T1000 (cell line): ENCODE measurements at places on chromosomes 1 and 21.

GRCh38 chr1:168726719-168727118 is 2.3 kb downstream of the DPT start:
- DNase-seq, result no peak

DNA sequence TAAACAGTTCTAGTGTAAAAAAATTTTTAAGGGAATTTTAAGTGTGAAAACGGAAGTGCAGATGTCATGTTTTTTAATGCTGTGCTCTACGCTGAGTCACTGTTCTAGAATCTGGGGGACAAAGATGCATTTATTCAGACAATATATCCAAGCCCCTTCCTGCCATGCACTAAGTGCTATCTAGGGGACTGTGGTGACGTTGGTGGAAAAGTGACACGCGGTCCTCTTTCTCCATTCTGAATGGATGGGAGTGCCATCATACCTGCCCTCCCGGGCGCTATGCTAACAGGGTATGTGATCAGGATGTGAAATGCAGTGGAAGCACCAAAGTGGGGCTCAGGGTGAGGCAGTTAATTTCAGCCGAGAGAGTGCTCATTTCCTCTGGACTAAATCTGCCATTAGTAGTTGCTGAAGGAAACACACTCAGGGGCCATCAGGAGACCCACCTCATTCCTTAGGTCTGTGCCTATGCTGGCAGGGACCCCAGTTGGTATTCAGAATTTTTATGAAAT is 6.6 kb downstream of the C1orf226 start:
- no peak for DNase-seq

GRCh38 chr1:24946861-24947658 is 17.0 kb upstream of the RUNX3 start:
- no peak for DNase-seq

DNA sequence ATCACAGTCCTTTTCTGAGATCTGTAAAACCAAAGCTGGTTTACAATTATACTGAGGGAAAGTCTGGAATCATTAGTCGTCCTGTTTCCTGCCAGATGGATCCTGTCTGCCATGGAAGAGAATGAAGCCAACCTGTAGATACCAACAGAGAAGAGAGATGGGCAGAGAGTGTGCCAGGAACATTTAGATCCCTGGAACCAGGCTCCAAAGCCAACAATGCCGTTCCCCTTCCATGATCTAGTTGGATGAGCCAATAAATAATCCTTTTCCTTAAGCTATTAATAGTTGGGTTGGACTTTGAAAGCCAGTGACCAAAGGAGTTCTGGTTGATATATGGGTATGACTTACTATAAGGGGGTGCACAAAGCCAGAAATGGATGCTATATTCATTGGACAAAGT is 15.0 kb downstream of the CAPN8 start:
- DNase-seq, result no peak

DNA sequence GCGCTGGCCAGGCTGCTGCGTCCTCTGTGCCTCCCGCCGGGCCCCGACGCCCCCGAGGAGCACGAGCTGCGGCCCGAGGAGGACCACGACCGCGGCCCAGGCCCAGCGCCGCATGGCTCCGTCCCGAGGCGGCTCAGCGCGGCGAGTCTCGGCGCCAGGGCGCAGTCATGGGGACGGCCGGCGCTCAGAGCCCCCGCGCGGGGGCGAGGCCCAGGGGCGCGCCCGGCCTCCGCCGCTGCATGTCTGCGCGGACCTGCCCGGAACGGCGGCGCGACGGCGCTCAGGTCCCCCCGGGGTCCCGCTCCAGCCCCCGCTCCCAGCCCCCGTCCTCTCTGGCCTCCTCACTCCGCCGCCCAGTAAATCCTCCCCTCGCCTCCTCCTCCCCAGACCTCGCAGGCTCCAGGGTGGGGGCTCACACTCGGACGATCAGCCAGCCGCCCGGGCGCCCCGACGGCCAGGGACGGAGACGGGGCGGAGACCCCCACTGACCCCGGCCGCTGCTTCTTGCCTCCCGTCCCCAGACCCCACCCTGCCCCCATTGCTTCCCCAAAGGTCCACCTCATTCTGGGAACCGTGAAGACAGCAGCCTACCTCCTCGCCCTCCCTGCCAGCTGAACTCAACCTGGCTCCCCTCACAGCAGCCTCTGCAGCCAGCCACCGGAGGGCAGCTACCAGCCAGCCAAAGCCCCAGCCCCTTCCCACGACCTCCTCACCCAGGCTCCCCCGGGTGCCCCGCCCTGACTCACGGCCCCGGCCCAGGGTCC is at the start of gene C1QTNF12:
Gene C1QTNF12, minus strand, starts transcription at position 146 of the 764 bp plus-strand sequence. Its CDS starts 32 bp downstream, at position 114.
- DNase-seq, result no peak

DNA sequence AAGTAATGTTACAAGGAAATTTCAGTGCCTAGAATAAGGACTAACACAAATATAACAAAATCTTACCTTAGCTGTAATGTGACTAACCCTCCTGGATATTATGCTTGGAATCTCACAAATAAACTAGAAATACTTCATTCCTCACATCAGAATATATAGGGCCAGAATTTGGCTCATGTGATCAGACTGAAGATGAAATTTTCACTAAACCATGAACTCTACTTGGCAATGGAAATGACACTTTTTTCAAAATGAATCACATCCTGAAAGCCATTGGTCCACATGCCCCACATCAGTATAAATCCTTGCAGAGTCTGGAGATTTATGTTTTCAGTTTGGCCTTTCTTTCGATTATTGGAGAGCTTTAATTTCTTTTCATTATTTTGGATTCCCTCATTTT is 227.8 kb downstream of the NRIP1 start:
- no peak for DNase-seq

DNA sequence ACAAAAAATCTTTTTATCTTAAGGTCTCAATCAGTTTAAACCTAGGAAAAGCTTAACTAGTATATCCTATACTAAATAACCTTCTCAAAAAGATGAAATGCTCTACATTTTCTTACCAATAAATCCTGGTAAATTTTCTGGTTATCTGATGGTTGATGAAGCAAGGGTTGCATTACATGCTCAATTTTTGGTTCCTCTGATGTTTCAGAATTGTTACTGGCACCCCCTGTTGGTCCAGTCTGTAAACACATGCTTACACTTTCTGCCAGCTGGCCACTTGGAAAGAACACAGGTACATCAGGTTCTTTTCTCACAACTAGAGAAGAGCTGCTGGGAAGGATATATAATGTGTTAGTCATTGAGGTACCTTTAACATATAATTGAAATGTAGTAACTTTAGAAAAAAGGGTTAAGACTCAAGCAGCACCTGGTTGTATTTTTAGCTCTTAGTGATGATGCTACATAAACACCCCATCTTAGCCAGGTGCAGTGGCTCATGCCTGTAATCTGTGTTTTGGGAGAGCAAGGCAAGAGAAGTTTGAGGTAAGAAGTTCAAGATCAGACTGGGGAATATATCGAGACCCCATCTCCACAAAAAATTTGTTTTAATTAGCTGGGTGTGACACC is 30.9 kb upstream of the TAL1 start:
- DNase-seq, result no peak

GRCh38 chr1:240282061-240282830 is 190.6 kb downstream of the FMN2 start:
- no peak for DNase-seq

DNA sequence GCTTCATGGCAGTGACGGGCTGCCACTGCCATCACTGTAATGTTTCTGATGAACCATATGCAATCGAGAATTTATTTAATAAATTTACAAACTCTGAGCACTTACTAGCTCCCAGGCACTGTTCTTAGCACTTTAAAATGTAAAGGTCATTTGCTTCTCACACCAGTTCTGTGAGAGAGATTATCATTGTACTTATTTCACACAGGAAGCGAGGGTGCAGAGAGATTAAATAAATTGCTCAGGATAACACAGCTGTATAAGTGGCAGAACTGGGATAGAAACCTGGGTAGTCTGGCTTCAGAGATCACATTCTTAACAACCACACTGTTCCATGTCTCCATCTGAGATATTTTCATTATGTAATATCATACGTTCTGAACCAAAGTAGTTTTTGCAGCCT is 119.9 kb downstream of the MAST2 start:
- DNase-seq, result no peak

- no peak for DNase-seq
These were observed 369.1 kb downstream of the RGS7 start for GRCh38 chr1:240987928-240988327.

GRCh38 chr1:64196074-64196870 is 7.2 kb upstream of the UBE2U start:
- DNase-seq, result no peak

DNA sequence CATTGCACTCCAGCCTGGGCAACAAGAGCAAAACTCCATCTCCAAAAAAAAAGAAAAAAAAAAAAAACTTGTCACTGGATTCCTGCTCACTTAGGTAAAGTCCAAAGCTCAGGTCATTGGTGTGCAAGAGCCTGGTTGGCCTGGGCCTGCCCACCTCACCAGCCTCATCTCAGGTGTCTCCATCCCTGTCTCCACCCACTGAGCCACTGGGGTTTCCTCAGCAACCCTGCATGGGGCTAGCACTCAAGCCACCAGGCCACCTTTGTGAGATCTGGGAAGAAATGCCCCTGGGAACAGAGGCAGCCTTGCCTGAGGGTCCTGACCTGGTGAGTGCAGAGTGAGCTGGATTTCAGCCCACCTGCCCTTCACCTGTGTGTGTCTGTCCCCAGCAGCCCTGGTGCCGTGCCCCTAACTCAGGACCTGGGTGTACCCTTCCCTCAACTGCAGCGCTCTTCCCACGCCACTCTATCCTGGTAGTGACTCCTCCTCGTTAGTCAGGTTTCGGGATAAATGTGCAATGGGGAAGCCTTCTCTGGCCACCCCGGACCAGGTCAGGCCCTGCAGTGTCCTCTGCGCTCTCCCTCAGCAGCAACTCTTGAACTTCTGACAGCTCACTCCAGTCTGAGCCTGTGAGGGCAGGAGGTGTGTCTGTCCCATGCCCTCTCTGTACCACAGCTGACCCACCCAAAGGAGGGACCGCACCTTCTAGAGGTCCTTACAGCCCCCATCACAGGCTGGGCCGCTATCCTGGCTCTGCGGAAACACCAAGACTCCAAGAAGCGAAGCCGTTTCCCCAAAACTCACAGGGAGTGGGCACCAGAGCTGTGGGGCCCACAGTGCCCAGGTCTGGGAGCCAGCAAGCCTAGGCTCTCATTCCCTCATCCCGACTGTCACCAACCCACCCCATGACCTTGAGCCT is 3.3 kb downstream of the PDZK1IP1 start:
- no peak for DNase-seq

DNA sequence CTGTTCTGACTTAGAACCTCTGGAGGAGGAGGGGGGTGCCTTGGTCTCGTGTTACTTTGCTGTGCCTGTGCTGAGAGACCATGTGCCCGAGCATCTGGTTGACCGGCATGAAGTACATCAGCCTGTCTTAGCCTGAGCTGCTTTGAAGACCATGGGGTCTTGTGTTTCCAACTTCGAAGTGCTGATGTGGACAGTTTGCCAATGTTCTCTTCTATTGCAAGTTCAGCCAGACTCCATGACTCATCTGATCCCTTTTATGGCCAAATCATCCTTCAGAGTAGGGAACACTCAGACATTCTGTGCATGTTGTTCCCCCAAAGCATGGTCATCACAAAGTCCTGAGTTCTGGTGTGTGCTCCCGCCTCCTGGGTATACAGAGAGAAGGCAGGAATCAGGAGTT is 6.0 kb upstream of the PLA2G2C start:
- DNase-seq, result no peak

GRCh38 chr1:66764994-66765578 is 12.8 kb downstream of the DYNLT5 start:
- DNase-seq, result peak; percentile 18

- no peak for DNase-seq
These were observed 896.8 kb upstream of the ADGRL4 start for GRCh38 chr1:79903321-79903720.

DNA sequence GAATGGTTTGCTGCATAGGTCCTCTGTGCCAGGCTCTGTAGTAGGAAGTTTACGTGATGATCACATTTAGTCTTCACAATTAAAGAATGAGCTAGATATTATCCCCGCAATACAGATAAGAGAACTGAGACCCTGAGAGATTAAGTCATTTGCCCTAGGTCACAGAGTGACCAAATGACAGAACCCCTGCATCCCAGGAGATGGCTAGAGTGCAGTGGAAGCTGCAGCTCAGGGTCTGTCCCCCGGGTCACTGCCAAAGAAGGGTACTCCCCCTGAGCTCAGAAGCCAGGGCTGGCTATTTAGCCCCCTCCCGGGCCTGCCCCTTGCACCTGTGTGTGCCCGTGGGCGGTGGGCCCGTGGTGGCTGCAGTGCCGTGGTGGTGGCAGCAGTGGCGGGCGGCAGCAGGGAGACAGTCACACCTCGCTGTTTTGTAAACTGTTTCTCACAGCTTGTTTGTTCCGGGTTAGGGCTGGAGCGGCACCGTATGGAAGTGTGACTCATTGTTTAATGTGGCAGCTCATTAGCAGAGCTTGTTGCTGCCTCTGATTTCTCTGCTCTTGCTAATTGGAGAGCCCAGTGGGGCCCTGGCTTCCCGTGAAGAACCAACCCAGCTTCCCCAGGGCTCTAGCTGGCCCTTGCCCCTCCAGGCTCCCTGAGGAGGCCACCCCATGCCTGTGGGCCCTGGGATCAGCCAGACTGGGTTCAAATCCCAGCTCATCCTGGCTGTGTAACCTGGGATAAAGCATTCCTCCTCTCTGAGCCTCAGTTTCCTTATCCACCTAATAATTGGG is 19.3 kb upstream of the FOXO6 start:
- no peak for DNase-seq

DNA sequence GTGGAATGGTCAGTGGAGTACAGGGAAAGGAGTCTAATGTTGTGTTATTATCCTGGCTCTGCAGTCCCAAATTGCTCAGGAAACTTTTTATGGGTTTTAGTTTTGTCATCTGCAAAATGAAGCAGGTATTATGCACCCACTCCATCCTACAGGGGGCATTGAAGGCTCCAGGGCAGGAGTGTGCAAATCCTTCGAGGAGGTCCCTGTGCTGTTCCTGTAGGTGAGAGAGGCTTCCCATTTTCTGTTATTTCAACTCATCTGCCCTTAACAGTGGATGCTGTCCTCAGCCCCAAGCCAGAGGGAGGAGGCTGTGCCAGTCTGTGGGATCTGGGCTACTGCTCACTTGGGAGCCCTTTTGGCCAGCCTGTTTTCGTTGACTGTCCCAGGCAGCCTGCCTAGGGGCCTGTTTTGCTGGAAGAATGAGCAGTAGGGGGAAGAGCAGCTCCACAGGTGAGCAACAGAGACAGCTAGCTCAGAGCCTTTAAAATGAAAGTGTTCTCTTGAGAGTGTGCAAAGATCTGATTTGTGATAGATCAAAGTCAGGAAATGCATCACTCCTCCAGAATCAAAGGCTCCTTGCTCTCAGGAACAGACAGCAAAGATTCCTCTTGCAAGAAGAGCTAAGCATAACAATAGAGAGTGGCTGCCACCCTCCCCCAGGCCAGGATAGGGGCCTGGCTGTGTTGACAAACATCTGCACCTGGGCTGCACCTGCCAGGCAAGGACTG is 317.6 kb upstream of the PROX1 start:
- no peak for DNase-seq

GRCh38 chr1:201884425-201884824 is 4.3 kb upstream of the SHISA4 start:
- DNase-seq, result no peak

DNA sequence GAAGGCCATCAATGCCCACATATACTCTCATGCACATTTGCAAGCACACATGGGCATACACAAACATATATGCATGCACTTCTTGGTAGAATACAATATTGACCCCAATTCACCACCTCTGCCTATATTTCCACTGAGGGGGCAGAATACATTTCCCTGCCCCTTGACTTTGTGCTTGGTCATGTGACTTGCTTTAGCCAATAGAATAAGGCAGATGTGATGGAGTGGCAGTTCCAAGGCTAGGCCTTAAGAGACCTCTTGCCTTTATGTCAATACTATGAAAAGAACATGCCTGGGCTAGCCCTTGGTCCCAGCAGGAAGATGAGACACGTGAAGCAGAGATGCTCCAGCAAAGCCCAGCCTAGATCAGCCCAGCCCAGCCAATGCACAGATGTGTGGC is 66.0 kb upstream of the GRIK3 start:
- no peak for DNase-seq

- DNase-seq, result no peak
These were observed 141.1 kb downstream of the DYRK1A start for GRCh38 chr21:37507716-37508115.
